ENCODE measurements at places on chromosomes 11 and 22.

DNA sequence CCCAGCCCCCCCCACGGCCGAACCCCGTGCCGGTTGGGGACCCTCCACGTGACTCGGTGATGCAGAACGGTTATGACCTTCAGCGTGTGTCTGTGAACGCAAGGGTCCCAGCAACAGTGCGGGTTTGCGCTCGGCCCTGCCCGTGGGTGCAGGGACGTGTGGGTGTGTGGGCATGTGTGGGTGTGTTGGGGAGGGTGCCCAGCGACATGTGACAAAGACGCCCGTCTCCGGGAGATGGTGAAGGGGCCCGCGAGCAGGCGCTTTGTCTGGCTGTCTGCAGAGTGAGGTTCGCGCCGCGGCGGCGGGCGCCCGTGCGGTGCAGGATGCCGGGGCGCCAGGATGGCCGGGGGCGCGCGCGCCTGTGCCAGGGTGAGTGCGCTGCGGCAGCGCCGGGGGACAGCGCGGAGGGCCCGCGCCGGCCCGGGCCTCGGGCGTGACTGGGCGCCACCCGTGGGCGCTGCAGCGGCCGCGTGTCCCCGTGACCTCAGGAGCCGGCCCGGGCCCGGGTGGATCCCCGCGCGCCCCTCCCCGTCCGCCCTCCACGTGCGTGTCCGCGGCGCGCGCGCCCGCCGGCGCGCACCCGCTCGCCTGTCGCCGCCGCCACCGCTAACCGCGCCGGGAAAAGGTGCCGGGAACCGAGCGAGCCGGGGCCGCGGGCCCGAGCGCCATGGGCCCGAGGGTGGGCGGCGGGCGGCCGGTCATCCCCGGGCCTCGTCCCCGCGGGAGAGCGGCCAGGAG is at the start of gene LRFN4:
Gene LRFN4 (plus strand): TSS at position 569 of the 738 bp plus-strand sequence. CDS start 681 bp downstream, outside the sequence.
- no peak for DNase-seq

DNA sequence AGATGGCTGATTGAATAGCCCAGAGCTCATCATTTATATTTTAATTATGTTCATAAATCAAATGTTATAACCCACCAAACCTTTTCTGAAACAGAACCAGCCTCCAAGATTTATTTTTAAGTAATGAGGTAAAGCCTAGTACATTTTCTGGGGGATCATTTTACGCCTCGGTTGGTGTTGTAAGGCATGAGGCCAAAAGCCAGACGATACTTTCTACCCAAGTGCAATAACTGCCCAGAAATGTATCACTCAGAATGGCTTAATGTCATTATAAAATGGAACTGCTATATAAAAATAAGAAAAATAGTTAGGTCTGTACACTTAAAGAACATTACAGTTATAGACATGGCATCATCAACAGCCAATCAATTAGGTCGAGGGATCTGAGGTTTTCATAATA is 283.3 kb downstream of the CADM1 start:
- DNase-seq, result no peak

DNA sequence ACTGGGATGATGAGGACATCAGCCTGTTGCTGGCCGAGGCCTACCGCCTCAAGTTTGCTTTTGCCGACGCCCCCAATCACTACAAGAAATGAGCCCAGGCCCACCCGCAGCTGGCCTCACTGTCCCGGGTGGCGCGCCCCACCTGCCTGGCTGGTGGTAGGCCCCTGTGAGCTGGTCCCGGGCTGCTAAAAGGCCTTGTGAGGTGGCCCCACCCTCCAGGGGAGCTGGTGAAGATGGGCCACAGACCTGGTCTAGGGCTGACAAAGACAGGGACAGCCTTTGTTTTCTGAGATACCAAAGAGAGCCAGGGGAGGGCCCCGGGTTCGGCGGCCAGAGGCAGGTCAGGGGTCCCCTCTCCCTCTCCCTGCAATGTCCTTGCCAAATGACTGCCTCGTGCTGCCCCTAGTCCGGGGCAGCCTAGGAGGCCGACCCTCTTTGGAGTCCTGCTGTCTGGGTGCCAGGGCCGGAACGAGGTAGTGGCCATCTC is 411.1 kb downstream of the TBC1D22A start:
- no peak for DNase-seq

DNA sequence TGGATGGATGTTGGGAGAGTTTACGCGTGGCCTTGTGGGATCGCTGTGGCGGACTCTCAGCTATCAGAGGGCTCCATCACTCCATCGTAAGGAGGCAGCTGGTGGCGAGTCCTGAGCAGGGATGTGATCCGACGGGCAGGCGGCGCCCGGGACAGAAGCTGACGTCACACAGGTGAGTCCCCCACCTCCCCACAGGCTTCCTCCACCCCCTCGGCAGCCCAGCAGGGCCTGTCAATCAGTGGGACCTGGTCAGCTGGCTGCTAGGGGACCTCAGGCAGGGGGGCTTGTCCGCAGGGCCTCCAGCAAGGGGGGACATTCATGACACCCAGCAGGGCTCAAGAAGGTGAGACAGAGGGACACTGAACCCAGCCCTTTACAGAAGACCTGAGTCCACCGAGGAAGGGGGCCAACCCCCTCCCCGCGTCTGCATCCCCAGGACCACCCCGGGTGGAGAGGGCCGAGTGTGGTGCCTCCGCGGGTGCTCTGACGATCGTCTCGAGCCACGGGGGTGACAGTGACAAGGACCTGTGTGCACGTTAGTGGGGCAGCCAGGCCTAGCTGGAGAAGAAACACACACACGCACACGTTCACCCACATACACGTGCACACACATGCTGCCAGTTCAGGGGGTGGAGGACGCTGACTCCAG is 7.1 kb downstream of the HRAS start:
- DNase-seq, result no peak

DNA sequence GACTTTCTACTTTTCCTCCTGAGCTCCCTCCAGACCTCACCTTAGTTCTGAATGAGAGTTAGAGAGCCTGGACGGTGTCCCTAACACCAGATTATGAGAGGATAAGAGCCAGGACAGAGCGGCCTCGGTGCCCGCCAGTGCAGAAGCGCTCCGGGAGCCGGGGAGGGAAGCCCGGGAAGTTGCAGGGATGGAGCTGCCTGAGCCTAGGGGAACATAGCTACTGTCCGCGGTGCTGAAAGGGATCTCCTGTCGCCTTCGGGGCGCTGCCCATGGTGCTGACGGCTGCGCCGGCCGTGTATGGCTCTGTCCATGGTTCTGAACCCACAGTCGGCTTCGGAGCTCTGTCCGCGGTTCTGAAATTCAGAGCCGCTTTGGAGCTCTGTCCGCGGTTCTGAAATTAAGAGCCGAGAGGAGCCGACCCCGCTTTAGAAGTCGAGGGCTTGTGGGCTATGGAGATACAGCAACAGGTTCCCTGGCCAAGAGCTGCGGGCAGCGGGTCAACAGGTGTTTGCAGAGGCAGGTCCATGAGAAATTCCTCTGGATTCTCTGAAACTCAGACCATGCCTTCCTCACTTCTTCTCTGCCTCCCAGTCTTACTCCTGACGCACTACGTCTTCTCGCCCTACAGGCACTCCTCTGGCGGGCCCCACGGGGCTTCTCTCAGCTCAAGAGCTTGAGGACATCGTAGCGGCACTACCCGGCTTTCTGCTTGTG is 814 bp downstream of the NPAS4 start:
- DNase-seq, result peak; percentile 95

GRCh38 chr11:125468852-125469251 is 27.2 kb downstream of the FEZ1 start:
- DNase-seq, result no peak

DNA sequence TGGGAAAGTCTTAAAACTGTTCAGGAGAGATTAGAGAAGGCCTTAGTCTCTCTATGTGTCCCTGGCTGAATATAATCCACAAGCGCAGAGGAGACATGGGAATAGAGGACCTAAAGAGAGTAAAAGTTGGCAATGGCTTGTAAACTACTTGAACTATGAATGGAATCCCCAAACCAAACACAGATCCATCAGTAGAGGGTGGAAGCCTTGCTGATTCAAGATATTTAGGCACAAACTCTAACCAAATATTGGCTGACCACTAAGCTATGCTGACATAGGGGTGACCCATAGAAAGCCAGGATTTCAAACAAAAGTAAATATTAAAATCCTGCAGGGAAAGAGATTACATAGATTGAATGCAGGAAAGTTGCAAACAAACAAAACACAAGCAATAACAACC is 439.2 kb downstream of the DLG2 start:
- DNase-seq, result no peak

GRCh38 chr22:38233427-38233826 is 31.6 kb downstream of the MAFF start:
- no peak for DNase-seq

DNA sequence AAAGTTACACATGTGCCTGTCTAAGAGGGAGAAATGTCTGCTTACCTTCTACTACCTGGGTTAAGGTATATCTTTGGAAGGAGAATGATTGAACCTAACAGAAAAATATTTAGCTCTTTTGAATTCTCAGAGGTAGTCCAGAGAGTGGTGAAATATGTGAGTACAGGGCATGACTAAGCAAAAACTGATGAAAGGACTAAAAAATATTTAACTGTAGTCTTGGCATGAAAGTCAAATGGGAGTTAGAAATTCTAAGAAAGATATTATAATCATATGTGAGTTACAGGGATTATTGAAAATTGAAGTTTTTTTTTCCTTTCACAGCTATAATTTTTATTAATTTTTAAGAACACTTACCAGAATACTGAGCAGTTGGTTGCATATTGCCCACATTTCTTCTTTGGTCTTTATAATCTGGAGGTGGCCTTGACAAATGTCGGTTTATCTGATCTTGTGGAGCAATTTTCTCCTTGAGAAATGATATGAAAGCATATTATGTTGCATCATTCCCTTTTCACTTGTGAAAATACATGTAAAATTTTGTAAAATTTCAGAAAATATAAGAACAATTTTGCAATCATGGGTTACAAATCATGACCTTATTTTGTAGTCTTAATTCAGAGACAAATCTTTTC is 61.4 kb upstream of the MTMR2 start:
- no peak for DNase-seq

- no peak for DNase-seq
Measured at GRCh38 chr11:113493206-113493605, 18.0 kb upstream of the DRD2 start.

DNA sequence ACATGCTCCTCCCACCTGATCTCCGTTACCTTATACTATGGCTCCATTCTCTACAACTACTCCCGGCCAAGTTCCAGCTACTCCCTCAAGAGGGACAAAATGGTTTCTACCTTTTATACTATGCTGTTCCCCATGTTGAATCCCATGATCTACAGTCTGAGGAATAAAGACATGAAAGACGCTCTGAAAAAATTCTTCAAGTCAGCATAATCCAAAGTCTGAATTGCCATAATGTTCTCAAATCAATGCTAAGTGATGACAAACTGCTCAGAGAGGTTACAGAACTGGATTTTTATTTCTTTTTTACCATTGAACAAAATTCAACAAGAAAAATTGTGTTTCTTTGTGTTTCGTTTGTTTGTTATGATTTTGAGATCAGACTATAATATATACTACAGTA is 7.6 kb downstream of the OR9G4 start:
- no peak for DNase-seq

GRCh38 chr11:11148104-11148509 is 204.9 kb downstream of the CSNK2A3 start:
- DNase-seq, result no peak

DNA sequence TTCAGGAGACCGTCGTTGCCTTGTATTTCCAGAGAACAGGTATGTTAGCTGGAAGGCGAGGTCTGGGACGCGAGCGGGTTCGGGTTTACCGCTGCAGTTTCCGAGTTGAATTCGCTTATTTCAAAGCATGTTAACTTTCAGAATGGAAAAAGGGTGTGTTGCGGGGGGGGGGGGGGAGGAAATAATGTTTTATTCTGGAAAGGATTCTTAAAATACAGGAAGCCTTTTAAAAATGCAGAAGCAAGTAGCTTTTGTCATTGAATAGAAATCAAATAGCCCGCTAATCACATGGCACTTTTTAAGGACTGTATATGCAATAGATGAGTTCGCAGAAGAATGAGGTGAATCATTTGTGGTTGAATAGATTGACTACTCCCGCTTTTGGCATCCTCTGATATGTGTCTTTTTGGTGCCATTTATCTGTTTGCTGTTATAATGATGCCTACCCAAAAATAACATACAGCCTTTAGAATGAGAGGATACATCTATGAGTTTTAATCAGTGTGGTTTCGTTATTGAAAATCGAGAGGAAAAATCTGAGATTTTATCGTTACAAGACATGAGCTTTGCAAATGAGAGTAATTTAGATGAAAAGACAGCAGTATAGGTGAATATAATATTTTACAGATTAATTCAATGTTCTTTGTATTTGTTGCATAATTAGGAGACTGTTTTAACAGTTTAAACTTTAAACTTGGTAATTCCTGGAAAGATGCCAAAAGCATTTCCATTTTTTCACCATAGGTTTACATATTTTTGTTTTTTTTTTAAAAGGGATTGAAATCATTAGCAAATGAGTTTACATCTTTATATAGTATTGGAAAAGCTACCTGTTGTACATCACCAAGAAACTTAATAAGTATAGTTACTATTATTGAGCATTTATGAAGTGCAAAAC is 1.7 kb downstream of the PDE3B start:
- DNase-seq, result no peak

DNA sequence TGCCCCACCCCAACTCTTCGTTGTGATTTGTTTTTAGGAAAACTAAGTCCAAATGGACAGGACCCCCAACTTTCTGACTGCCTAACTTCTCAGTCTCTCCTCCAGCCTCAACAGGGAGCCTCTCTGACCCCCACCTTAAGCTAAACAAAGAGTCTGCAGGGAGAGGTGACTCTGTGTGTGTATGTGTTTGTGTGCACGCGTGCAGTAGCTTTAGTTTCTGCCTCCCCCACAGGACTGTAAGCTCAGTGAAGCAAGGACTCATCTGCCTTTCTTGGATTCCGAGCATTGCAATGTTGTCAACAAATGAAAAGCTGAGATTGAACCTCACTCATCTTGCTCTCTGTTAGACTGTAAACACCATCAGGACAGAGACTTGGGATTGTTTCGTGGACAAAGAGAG is 7.9 kb downstream of the SNAP29 start:
- no peak for DNase-seq

GRCh38 chr11:46421257-46421880 is 29.8 kb upstream of the CHRM4 start:
- DNase-seq, result no peak

DNA sequence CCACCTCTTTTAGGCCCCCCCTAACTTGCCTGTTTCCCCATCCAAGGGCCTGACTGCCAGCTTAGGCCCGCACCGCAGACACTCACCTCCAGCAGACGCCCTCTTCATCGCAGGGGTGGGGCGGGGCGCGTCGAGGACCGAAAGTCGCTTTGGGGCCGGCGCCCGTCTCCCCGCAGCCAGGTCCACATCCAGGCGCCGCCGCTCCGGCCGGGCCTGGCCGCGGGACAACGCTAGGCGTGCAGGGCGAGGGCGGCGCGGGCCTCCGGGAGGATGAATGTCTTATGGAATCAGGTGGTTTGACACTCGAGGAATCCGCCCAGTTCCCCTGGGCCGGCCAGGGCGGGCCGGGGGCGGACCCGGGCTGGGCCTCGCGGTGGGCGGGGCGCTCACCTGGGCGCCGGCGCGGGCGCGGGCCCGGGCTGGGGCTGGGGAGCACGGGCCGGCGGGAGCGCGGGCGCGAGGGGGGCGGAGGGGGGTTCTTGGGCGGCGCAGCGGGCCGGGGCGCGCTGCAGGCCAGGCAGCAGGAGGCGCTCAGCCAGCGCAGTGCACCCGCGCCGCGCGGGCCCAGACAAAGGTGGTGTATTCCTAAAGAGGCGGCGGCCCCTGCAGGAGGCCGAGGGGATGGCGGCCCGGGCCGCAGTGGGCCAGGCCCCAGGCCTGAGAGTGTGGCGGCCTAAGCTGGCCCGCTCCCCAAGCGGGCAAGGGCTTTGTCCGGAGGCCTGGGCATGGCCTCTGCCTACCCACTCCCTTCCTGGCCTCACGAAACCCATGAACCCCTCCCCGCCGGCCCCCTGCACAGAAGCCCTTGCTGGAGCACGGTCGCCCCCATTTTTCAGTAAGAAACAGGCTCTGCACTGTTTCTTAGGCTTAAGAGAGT is 177.6 kb downstream of the IGLL1 start:
- peak; percentile 69 for DNase-seq

All from neuronal stem cell (in vitro differentiated cells).